ENCODE measurements at places on chromosomes 6 and 20.

DNA sequence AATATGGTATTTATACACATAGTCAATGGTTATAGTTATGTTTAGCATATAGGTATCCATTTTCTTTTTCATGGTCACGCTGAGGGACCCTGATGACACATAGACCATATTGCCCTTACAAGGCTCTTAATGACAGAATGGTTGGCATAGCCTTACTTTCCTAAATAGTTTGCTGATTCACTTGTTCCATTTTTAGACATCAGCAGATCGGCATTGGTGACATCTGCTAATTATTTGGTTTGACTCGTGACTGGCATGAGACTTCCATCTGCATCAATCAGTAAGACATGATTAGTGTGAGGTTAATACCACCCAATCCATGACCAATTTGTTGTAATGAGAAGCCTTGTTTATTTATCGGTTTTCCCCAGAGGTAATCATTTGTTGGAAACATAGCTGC lies 309.7 kb downstream of the ALDH8A1 start:
- DNase-seq: no peak

GRCh38 chr6:80280262-80281010 lies 174.0 kb downstream of the BCKDHB start:
- DNase-seq: no peak

DNA sequence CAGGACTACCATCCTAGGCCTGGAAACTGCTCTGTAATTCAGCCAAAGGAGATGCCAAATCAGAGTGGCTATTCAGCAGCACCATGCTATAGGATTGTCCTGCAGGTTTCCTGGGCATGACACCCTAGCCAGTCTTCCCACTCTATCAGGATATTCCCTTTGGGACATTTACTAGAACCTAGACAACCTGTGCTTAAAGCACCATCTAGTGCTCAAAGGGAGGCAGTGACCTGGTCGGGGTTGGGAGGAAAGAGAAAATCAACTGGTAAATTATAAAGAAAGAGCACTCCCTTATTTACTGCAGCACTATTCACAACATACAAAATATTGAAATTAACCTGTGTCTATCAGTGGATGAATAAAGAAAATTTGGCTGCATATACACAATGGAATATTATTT lies 67.2 kb upstream of the SMLR1 start:
- no peak for DNase-seq

DNA sequence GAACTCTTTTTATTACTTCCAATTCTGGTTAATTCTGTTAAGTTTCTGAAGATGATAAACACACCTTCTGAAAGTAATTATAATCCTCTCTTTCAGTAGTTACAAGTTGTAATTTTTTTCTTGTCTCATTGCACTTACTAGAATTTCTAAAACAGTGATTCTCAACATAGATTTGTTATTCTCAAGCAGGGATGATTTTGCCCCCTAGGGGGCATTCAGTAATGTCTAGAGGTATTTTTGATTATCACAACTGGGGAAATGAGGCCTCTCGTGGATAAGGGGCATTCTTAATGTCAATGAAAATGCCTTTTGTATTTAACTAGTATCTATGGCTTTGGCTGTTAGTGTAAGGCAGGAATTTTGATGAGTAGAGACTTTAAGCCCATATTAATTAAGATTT lies 39.4 kb upstream of the MAFB start:
- no peak for DNase-seq
